ENCODE measurements at places on chromosomes 2 and 18.

GRCh38 chr18:12772111-12772510 lies 69.3 kb downstream of the PSMG2 start:
- DNase-seq: no peak

DNA sequence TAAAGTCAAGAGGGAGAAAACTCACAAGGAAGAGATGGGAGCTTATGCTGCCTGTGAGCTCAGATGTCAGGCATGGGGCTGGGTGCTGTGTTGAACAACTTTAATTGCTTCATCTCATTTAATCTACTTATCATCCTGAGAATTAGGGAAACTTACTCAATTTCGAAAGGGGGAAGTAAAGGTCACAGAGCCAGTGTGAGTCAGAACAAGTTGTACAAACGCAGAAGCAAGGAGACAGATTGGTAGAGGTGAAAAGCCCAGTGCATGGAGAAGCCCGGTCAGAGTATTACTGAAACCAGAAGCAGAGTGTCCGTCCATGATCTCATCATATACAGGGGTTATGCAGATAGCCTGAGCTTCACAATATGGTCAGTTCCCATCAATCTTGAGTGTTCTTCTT lies 281.1 kb upstream of the POU3F3 start:
- DNase-seq: no peak

GRCh38 chr2:39144416-39144815 lies 23.6 kb upstream of the SOS1 start:
- no peak for DNase-seq

DNA sequence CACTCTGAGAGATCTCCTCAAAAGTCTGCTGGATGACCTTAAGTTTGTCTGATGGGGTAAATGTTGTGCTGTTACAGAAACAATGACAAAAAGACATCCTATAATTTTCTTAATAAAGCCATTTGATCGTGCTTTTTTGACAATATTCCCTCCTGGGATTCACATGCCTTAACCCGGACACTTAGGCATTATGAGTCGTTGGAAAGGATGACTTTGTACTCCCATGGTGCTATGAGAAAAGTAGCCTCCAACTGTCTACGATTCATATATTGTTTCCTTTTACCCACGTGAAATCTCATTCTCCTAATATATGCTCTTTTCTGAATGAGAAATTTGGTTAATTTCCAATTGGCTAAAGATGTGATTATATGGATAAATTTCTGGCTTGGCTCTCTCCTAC lies 6.1 kb upstream of the MPP4 start:
- no peak for DNase-seq

DNA sequence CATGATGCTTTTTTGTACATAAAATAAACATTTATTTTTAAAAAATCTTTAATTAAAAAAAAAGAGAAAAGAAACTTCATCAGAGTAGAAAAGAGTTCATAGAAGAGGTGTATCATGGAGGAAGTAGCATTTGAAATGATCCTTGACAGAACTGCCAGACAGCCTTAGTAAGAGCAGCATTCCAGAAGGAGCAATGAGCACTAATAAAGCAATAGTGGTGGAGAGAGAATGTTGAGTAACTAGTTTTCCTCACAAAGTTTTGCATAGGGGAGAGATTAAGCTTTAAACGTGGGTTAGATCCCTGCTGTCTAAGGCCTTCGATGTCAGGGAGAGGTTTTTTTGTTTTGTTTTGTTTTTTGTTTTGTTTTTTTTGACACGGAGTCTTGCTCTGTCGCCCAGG lies 29.8 kb upstream of the METTL21A start:
- DNase-seq: no peak

GRCh38 chr2:62248226-62248625 lies 52.3 kb downstream of the B3GNT2 start:
- no peak for DNase-seq
